CD14-positive monocyte (primary cell): ENCODE measurements at places on chromosomes 7 and 10.

DNA sequence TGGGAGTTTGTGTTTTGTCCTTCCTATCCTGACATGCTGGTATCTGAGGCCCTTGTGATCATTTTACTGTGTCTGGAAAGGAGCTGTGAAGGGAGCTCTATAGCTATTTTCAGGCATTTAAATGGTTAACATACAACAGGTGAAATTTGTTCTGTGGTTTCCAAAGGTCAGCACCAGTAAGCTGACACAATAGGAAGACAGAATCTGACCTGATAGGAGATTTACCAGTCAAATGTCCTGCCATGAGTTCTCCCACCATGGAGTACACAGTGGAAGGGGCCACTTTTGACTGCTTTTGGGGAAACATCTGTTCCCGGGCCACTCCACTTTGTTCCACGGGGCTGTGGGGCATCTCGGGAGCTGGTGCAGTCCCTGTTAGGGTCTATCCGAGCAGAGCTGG, 17.6 kb downstream of the FKBP6 start:
- no peak for DNase-seq

DNA sequence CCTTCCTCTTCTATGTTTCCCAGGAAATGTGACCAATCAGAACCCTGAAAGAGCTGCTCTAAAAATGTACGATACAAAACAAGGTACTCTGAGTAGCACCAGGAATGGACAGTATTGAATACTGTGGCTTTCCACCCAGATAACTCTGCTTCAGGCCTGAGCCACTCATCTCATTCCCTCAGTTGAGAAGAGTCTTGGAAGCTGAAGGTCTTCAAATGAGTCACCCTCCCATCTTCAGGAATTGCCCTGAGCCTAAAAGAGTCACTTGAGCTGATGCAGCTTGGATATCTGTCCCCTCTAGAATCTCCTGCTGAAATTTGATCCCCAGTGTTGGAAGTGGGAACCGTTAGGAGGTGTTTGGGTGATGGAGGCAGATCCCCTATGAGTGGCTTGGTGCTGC, 210.4 kb downstream of the DGKI start:
- no peak for DNase-seq

DNA sequence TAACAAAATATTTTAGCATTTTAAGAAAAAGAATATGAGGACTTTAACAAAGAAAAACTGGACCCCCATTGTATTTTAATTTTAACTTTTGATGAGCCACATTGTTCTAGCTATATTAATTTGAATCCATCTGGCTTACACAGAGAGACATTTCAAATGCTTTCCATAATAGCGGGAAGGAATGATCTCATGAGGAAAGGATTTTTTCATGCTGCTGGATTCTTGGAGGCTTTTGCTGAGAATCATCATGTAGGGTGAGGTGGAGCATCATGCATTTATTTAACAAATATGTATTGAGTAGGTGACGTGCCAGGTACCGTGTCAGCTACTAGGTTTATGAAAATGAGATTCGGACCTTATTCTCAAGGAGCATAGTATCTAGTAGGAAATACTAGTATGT, 1006.3 kb downstream of the SORCS1 start:
- no peak for DNase-seq

DNA sequence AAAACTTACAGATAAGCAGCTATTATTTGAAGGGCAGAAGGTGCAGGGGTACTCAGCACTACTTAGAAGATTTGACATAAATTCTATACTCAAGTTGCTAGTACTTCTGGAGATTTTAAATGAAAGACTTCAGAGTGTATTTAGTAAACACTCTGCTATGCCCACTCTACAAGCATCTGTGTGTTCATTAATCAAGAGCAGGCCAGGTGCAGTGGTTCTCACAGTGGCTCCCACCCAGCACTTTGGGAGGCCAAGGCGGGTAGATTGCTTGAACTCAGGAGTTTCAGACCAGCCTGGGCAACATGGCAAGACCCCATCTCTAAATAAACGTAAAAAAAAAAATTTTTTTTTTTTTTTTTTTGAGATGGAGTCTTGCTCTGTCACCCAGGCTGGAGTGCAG, 38.9 kb upstream of the TOMM7 start:
- no peak for DNase-seq

DNA sequence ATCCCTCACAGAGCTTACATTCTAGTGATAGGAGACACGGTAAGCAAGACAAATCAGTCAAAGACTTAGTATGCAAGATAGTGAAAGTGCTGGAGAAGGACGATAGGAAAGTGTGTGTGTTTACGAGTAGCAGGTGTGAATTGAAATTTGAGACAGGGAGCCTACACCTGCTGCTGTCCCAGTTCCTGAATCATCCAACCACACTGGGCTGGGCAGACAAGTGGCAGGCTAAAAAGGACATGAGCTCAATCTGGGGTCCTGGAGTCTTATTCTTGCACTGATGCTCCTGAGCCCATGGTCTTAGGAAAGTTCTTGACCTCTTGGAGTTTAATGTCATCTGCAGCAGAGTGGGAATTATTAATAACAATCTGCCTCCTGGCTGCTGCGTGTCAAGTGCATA, 16.2 kb downstream of the RBP3 start:
- DNase-seq = no peak

GRCh38 chr10:99565166-99565565, 32.4 kb downstream of the NKX2-3 start:
- no peak for DNase-seq

GRCh38 chr10:73597346-73597745, 6.2 kb upstream of the USP54 start:
- DNase-seq = no peak

- peak; percentile 100 for DNase-seq
These were observed 24.5 kb upstream of the SVIL start for GRCh38 chr10:29658984-29659965.

GRCh38 chr7:5177060-5177459, 13.0 kb upstream of the WIPI2 start:
- no peak for DNase-seq

DNA sequence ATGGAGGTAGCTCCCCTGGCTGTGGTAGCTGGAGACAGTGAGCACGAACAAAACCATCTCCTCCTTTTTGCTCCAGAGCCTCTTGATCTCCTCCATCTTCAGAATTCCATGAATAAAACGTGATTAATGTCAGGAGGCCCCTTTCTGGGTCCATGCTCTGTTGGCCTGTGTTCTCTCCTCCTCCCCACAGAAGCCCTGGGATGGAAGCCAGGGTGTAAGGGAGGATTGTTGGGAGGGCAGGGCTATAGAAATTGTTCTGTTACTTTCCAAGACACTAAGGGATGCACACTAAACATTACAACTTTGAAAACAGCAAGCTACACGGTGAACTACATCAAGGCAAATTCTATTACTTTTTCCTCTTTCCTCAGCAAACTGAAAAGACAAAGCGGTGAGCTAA, 96.3 kb downstream of the RNF216 start:
- no peak for DNase-seq

DNA sequence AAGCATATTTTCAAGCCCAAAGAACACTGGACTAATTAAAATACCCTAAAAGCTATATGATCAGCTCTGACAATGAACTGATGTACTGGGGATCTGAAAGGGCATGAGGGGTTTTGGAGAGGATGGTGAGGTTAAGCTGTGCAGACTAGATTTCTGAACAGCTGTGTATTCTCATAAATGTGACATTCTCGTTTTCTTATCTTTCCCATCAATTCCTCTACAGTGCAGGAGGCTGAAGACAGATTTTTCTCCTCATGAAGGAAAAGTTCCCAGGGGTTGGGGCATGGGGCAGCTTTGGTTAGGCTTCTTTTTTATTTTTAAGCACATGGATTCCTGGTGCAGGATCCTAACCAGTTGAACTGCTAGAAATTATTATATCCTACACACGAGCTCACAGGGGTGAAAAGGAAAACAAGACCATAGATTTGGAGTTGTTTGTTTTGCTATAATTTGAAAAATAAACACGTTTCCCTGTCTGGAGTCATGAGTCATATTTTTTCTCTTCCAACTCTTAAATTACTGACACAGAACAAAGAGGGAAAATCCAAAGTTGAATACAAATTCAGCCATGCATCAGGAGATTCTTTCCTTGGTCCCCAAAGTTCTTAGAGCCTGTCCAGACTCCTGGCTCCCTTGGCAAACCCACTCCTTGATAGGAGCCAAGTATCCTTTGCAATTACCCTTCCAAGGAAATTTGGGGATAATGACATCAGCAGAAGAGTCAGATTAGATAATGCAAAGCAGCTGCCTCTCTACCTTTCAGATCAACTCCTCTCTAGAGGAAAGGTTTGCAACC, 147.7 kb upstream of the NPVF start:
- DNase-seq = no peak

GRCh38 chr7:90777041-90777440, 180.9 kb downstream of the CDK14 start:
- no peak for DNase-seq

DNA sequence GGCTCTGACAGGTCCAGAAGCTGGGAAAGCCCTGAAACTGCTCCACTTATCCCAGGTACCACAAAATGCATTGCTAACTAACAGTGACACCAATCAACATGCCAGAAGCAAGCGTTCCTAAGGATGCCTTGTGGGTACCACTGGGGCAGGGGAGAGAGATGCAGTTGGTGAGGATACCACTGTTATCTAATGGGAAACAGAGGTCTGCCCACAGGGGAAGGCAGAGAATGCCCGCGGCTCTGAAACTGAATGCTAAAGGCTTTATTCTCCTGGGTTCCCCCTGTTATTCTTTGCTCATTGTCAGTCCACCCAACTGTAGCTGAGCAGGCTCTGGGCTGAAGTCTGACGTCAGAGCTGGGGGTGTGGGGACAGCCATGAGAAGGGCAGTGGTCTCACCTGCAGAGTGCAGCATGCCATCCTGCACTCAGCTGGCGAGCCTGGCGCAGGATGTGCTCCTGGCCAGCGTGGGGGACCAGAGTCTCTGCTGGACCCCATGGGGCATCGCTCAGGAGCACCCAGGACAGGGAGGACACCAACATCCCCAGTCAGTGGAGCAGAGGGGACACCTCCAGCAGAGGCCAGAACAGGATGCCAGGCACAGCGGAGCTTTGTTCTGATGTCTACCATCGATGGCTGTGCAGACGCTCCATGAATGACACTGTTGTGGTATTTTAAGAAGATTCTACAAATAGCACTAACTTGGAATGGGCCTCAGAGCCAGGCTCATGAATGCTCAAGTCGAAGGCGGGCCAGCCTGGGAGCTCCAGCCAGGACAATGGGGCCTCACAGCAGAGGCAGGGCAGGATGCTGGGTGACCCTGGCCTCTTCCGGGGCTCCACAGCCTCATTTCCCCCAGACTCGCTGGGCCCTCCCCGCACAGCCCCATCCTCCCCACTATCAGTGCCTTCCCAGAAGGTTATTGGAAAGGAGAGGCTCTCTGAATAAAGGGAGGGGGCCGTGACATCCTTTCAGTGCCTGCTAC, 95.8 kb downstream of the ARHGAP22 start:
- DNase-seq = no peak

DNA sequence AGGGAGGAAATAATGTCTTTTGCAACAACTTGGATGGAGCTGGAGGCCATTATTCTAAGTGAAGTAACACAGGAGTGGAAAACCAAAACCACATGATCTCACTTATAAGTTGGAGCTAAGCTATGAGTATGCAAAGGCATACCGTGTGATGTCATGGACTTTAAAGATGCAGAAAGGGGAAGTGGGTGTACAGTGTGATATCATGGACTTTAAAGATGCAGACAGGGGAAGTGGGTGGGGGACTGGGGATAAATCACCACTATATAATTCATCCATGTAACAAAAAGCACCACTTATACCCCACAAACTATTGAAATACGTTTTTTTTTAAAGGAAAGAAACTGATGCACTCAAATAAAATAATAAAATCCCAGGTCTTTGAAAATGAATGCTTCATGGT, 29.5 kb downstream of the LYZL2 start:
- peak; percentile 96 for DNase-seq

DNA sequence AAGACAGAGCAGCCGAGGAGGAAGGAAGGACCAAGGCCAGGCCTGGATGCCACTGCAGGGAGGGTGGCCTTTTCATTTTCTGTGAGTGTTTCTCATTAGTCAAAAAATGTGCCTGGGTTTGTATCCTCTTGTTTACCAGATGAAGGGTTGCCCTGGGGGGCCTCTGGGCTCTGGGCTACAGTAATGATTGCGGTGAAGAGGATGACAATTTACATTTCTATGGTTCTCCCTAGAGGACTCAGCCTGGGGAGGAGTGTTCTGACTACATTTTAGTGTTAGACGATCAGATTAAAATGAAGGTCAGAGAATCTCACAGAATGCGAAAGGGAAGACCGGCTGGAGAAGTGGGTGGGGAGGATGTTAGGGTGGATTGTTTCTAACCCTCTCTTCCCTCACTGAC, 108.0 kb upstream of the KMT2C start:
- no peak for DNase-seq
